ENCODE measurements at places on chromosomes 6 and 20. TPM values are rescaled to one million over a fixed set of nuclear protein-coding genes. Genes with fewer than 3 reads are reported as not detected.

- no peak for DNase-seq
Observed at GRCh38 chr6:33128318-33128717, 52.5 kb downstream of the HLA-DPB1 start.

- no peak for DNase-seq
Observed at GRCh38 chr6:20997770-20998147, 463.5 kb downstream of the CDKAL1 start.

DNA sequence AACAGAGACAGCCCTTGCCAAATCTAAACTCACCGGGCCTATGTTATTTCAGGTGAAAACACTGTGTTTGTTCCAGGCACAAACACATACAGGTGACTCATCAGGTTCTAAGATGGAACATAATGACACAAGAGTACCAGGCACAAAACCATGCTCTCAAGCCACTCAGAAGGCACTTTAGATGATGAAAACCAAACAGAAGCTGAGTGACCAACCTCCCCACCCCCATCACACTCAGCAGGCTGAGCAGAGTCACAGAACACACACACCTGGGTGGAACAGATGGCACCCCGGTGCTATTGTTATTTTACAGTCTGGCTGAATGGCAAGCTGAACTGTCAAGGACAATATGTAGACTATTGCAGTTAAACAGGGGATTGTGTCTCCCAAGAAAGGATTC is 20.6 kb upstream of the NKX2-2 start:
- DNase-seq, result no peak

- peak; percentile 43 for DNase-seq
Observed at GRCh38 chr20:10671919-10672623, 1.7 kb downstream of the JAG1 start.

DNA sequence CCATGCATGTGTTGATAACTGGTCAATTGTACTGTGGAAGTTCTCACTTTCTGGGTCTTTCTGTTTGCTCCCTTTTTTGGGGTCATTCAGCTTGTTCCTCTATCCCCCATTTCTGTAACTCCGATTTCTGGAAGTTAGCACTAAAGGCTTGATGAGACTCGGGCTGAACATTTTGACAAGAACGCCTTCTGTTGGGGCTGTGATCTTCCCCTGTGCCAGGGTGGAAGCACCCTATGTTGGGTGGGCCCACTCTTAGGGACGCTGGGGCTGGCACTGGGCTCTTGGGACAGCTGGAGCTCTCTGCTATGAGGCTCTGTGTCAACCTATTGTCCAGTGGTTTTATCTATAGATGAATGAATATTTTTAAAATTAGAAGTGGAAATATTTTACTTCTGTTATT is 60.1 kb upstream of the FRMD1 start:
- DNase-seq, result no peak

GRCh38 chr20:8571611-8572010 is 439.5 kb downstream of the PLCB1 start:
- no peak for DNase-seq

The MRS2 gene
- 24.7 TPM for total RNA-seq

The C20orf141 gene
- total RNA-seq, result not detected

The SPINT4 gene
- not detected for total RNA-seq

The SMLR1 gene
- total RNA-seq, result not detected

The KIF25 gene
- total RNA-seq, result not detected

Measured in activated CD8-positive, alpha-beta T cell treated with anti-CD3 and anti-CD28 coated beads for 36 hours (primary cell).